ENCODE measurements at places on chromosomes 12 and 14.

GRCh38 chr12:79658221-79658620 is 32.5 kb downstream of the PAWR start:
- no peak for DNase-seq

DNA sequence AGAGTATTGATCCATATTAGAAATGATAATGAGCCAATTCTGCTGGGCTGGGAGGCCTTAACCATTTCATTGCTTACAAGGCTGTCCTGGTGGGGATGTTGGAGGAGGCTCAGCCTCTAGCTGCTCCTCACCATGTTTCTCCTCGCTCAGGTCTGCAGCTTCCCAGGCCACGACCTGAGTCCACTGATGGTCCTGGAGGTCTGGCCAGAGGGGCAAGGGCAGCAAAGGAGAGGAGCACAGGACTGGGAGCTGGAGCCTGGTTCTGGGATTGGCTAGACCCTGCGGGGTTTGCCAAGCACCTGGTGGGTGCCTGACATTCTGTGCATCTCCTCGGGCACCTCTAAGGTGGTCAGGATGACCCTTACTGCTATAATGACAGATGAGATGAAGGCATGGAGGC is 92.6 kb downstream of the KIF26A start:
- no peak for DNase-seq

GRCh38 chr14:81681541-81681940 is 147.9 kb upstream of the SEL1L start:
- DNase-seq, result no peak

DNA sequence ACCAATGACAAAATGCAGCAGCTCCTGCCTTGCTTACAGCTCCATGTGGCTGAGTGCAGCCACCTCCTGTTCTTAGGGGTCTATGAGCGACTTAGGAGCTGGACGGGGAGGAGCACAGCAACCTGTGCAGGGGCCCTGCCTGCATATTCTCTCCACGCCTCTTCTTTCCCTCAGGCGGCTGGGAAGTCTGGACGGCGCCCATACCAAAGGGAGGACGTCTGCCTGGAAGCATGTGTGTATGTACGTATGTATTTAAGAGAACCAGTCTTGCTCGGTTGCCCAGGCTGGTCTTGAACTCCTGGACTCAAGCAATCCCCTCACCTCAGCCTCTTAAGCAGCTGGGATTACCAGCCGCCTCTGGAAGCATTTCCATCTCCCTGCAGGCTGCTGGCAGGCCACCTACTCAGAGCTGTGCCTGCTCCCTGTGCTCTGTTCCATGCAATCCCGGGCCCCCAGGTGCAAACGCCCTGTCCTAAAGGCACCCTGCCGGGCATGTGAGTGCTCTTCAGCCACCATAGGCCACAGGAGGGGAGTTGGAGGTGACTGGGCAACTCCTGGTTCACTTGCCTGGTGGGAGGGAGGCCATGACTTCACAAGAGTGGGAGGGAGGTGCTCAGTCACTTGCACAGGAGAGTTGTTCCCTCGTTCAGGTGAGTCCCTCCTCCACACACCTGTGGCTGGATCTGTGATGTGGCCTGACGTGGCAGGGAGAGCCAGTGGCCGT is 44.3 kb downstream of the KCNA5 start:
- no peak for DNase-seq

GRCh38 chr12:48990552-48990951 is 8.6 kb downstream of the DDN start:
- DNase-seq, result no peak

DNA sequence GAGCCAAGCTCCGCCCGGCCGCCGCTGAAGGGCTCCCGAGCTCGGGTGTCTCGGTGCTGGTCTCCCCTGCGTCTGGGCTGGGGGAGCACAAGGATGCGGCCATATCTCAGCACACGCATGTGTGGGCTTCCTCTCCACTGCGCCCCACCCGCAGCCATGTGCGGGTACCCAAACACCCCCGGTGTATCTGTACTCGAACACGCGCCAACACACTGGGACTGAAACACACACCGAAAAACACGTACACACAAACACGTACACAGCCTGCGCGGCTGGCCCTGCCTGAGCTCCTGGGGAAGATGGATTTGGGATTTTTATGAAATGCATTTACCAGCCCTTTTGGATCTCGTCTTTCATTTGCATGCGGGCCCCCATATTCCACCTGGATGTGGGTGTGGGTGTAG is 897 bp upstream of the TBX3 start:
- no peak for DNase-seq

DNA sequence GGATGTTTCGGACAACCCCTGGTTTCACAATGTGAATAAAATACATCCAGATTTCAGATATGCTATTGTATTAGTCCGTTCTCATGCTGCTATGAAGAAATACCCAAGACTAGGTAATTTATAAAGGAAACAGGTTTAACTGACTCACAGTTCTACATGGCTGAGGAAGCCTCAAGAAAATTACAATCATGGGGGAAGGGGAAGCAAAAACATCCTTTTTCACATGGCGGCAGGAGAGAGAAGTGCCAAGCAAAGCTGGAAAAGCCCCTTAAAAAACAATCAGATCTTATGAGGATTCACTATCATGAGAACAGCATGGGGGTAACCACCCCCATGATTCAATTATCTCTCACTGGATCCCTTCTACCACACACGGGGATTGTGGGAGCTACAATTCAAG is 451.7 kb downstream of the MDGA2 start:
- no peak for DNase-seq

GRCh38 chr14:50922803-50923202 is 21.5 kb downstream of the PYGL start:
- no peak for DNase-seq

DNA sequence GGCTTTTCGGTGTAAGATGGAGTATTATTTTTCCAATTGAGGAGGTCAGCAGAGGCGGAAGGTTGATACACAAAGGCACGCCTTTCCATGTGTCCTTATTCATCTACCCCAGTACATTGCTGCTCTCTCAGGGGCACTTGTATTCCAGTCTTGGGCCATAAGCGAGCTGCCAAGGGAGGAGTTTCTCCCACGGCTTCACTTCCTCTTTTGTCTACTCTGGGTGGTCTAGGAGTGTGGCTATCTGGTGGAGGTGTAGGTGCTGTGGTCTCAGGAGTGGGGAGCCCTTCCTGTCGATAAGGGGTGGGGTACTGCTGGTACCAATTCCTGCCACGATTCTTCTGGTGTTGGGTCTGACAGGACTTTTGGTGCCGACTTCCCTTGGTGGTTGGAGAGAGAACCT is 73.4 kb downstream of the GAS2L3 start:
- DNase-seq, result no peak

DNA sequence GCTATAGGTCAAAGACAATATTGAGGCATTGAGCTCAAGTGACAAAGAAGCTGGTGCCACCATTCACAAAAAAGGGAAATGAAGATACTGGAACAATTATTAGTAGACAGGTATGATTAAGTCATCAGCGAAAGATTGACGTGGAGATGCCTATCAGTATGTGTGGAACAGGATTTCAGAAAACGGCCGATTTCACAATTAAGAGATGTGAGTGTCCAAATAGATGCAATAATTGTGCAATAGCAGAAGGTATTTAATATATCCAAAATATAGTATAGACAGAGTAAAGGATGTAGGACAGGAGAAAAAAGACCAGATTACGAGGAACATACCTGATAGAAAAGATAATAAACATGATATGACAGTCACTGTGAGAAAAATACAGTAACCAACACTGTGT is 433.1 kb downstream of the C12orf50 start:
- DNase-seq, result no peak

DNA sequence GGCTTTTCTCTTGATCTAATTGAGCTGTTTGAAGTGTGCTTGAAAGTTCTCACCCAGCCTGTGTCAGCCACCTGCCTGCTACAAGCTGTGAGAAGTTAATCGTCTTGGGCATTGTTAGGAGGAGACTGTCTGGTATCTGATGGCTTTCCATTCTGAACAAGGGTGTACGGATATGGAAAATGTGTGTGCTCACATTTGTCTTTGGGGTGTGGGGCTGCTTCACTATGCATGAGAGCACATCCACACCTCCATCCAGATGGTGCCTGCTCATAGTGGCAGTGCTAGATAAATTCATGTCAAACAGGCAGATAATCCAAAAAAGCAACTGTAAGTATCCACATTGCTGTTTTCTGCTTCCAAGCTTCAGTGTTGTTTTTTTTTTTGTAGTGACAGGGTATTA is 462.2 kb downstream of the DIO2 start:
- DNase-seq, result no peak

Measured in breast epithelium (tissue), 4 donors.